Activated CD8-positive, alpha-beta T cell treated with anti-CD3 and anti-CD28 coated beads, Interleukin-2, amount 10 ng/mL, durations not matched to agents 7 days and 5 days (primary cell): ENCODE measurements at places on chromosomes 4 and X. TPM values are rescaled to one million over a fixed set of nuclear protein-coding genes. Genes with fewer than 3 reads are reported as not detected.

- H3K27ac ChIP-seq: no peak overlapping the region
- no peaks in the 10 kb centered on the region for H3K27me3 ChIP-seq
- H3K4me3 ChIP-seq: no peak overlapping the region
- H3K36me3 ChIP-seq: no peaks in the 10 kb centered on the region
- H3K4me1 ChIP-seq: no peaks in the 10 kb centered on the region
These were observed 160.8 kb downstream of the MGST2 start for GRCh38 chr4:139826426-139826825.

The IL9R gene
- 68.1 TPM for total RNA-seq

GRCh38 chrX:153495903-153496589 is 1.3 kb downstream of the BGN start:
- no peaks in the 10 kb centered on the region for H3K4me1 ChIP-seq
- no peak overlapping the region for H3K4me3 ChIP-seq
- no peak overlapping the region for H3K27ac ChIP-seq
- peaks cover 3% of the 10 kb centered on the region for H3K27me3 ChIP-seq
- no peak for DNase-seq

The NKAP gene
- 7.6 TPM for total RNA-seq

DNA sequence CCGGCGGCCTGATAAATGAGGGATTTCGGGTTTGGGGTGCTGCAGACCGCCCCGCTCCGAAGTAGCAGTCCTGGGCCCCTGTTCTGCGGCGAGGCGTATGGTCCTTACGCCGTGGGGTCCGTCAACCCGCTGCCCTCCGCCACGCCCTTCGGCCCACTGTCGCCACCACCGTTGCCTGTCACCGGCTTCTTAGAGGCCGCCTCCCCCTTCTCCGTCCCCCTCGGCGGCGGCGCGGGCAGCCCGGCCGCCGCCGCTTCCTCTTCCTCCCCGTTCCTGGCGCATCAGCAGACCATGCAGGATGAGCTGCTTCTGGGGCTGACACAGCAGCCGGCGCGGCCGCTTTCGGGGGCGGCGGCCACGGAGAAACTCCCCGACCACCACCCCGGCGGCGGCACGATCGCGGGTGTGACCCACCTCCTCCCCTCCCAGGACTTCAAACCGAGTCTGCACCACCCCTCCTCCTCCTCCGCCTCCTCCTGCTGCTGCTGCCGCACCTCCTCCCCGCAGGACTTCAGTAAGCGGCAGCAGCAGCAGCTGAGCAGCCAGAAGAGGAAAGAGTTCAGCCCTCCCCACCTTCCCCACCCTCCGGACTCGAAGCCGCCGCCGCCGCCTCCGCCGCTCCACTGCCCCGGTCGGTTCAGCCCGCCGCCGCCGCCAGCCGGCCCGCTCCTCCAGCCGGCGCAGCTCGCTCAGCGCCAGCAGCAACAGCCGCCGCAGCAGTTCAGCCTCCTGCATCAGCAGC is 549 bp downstream of the CPEB2 start:
- DNase-seq: peak; percentile 86
- H3K27me3 ChIP-seq: no peaks in the 10 kb centered on the region
- H3K27ac ChIP-seq: peak overlapping the region; percentile 96

GRCh38 chrX:6225288-6225910 is 3.3 kb downstream of the NLGN4X start:
- H3K27me3 ChIP-seq: peaks cover 27% of the 10 kb centered on the region
- H3K36me3 ChIP-seq: no peaks in the 10 kb centered on the region
- H3K4me1 ChIP-seq: no peaks in the 10 kb centered on the region
- no peak overlapping the region for H3K4me3 ChIP-seq
- no peak for DNase-seq

- H3K27ac ChIP-seq: no peak overlapping the region
- no peaks in the 10 kb centered on the region for H3K36me3 ChIP-seq
- no peak for DNase-seq
- no peak overlapping the region for H3K4me3 ChIP-seq
These were observed 791.3 kb downstream of the RAB28 start for GRCh38 chr4:12692815-12693214.

GRCh38 chr4:153943738-153944415 is 155.0 kb upstream of the SFRP2 start:
- peaks cover 38% of the 10 kb centered on the region for H3K27me3 ChIP-seq
- no peak for DNase-seq
- peaks cover 1% of the 10 kb centered on the region for H3K4me1 ChIP-seq
- no peaks in the 10 kb centered on the region for H3K36me3 ChIP-seq
- no peak overlapping the region for H3K27ac ChIP-seq

GRCh38 chr4:166426300-166426863 is 553.3 kb downstream of the TLL1 start:
- H3K4me1 ChIP-seq: no peaks in the 10 kb centered on the region
- H3K27ac ChIP-seq: no peak overlapping the region
- H3K4me3 ChIP-seq: no peak overlapping the region
- no peaks in the 10 kb centered on the region for H3K36me3 ChIP-seq

DNA sequence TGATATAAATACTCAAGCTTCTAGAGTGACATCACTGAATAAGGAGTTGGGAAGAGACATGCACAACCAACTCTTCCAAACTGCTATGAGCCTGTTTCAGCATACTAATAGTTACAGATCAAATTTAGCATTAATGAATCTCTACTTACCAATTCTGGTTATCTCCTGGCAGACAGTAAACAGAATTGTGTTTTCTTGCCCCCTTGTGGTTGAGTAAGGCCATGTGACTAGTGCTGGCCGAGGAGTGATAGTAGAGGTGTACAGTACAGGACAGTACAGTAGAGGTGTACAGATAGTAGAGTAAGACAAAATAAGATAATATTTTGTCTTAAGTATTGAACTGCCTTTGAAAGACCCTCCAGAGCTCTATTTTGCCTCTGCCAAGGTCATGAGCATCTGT is 681.4 kb downstream of the GABRG1 start:
- no peaks in the 10 kb centered on the region for H3K27me3 ChIP-seq
- H3K4me3 ChIP-seq: no peak overlapping the region
- DNase-seq: no peak
- no peak overlapping the region for H3K27ac ChIP-seq

DNA sequence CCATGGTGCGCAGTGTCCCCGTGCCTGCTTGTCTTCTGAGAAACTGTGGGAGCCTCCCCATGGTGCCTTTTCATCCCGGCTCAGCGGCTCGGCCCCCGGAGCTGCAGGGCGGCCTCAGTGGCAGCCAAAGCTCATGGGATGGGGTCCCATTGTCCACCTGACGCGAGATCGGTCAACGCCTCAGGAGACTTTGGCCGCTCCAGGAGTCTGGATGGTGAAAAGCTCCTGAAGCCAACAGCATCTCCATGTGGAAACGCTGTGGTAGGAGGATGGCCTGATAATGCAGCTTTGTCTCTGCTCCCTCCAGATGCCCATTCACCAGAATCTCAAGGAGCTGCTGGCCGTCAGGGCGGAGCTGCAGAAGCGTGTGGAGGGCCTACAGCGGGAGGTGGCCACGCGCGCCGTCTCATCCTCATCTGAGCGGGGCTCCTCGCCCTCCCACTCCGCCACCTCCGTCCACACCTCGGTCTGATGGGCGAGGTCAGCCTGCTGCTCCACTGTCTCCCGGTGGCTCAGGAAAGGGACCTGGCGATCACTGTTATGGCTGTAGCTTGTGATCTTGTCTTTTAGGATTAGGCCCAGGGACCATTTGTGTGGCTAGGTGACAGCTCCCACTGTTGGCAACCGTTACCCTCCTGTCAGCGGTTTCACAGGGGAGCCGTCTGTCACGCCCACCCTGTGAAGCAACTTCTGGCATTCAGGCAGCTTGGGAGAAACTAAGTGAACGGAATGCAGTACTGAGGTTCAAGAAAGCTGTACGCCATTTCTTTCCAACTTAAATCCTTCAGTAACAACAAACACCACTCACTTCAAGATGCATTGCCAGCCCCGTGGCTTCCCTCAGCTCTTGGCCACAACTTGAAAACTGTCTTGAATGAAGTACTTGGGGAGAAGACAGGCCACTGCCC is 69.3 kb downstream of the MTMR1 start:
- no peaks in the 10 kb centered on the region for H3K4me1 ChIP-seq
- DNase-seq: no peak
- H3K27ac ChIP-seq: no peak overlapping the region
- H3K36me3 ChIP-seq: peaks cover 7% of the 10 kb centered on the region
- no peak overlapping the region for H3K4me3 ChIP-seq

GRCh38 chrX:47247999-47248320 is 15.2 kb downstream of the USP11 start:
- H3K4me3 ChIP-seq: no peak overlapping the region
- H3K27me3 ChIP-seq: no peaks in the 10 kb centered on the region
- H3K4me1 ChIP-seq: no peaks in the 10 kb centered on the region
- DNase-seq: no peak
- H3K36me3 ChIP-seq: peaks cover 22% of the 10 kb centered on the region
- H3K27ac ChIP-seq: no peak overlapping the region

The EPGN gene
- not detected for total RNA-seq

The GRXCR1 gene
- total RNA-seq: not detected

DNA sequence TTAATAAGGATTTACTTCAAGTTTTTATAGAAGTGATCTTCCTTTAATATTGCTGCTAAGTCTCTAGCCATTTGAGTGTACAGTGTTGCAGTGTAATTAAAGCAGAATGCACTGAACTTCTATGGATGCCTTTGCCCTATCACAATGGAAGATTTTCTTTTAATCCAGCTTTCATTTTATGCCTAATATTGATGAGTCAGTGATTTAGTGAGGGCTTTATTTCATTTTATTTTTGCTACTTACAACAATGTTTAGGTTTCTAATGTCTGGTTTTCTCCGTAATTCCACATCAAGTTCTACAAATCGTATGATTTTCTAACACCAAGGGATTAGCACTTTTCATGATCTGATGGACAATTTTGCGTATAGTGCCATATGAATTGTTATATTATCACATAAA is 504.1 kb downstream of the PCDH11X start:
- no peaks in the 10 kb centered on the region for H3K27me3 ChIP-seq
- DNase-seq: no peak
- H3K4me1 ChIP-seq: no peaks in the 10 kb centered on the region
- no peak overlapping the region for H3K4me3 ChIP-seq
- no peak overlapping the region for H3K27ac ChIP-seq

The KCND1 gene
- 3.5 TPM for total RNA-seq

The LDB2 gene
- not detected for total RNA-seq

- peaks cover 1% of the 10 kb centered on the region for H3K4me1 ChIP-seq
- no peak overlapping the region for H3K4me3 ChIP-seq
- no peak overlapping the region for H3K27ac ChIP-seq
- H3K36me3 ChIP-seq: no peaks in the 10 kb centered on the region
- H3K27me3 ChIP-seq: no peaks in the 10 kb centered on the region
These were observed 24.6 kb downstream of the NYX start for GRCh38 chrX:41471786-41472185.

- no peak for DNase-seq
- H3K36me3 ChIP-seq: peaks cover 16% of the 10 kb centered on the region
- H3K4me3 ChIP-seq: no peak overlapping the region
- no peak overlapping the region for H3K27ac ChIP-seq
- no peaks in the 10 kb centered on the region for H3K27me3 ChIP-seq
These were observed 49.8 kb downstream of the MANBA start for GRCh38 chr4:102710986-102711385.

GRCh38 chr4:168197926-168198325 is 105.6 kb downstream of the ANXA10 start:
- peaks cover 8% of the 10 kb centered on the region for H3K4me1 ChIP-seq
- no peak overlapping the region for H3K4me3 ChIP-seq
- no peak overlapping the region for H3K27ac ChIP-seq
- H3K27me3 ChIP-seq: no peaks in the 10 kb centered on the region

The AVPR2 gene
- not detected for total RNA-seq

DNA sequence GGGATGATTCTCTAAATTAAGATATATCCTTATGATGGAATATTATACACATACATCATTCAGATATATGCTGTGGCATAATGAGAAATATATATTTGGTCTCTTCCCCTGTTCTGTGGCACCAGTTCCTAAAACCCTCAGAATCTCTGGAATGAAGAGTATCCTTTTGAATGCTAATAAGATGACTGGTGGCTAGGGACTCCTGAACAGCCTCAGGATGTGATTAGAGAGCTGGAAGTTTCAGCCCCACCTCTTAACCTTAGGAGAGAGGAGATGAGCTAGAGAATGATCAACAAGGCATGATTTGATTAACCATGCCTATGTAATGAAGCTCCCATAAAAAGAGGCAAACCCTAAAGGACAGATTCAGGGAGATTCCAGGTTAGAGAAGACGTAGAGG is 632.0 kb downstream of the IQCM start:
- no peaks in the 10 kb centered on the region for H3K36me3 ChIP-seq
- H3K27me3 ChIP-seq: no peaks in the 10 kb centered on the region
- no peaks in the 10 kb centered on the region for H3K4me1 ChIP-seq

GRCh38 chrX:134246282-134246681 is 9.3 kb downstream of the CCDC160 start:
- DNase-seq: no peak
- peaks cover 2% of the 10 kb centered on the region for H3K27me3 ChIP-seq
- H3K36me3 ChIP-seq: no peaks in the 10 kb centered on the region

- peaks cover 3% of the 10 kb centered on the region for H3K27me3 ChIP-seq
- H3K4me3 ChIP-seq: no peak overlapping the region
- no peak overlapping the region for H3K27ac ChIP-seq
- no peaks in the 10 kb centered on the region for H3K4me1 ChIP-seq
These were observed 247.2 kb downstream of the HNRNPD start for GRCh38 chr4:82126512-82127040.

The CCDC120 gene
- 5.0 TPM for total RNA-seq

DNA sequence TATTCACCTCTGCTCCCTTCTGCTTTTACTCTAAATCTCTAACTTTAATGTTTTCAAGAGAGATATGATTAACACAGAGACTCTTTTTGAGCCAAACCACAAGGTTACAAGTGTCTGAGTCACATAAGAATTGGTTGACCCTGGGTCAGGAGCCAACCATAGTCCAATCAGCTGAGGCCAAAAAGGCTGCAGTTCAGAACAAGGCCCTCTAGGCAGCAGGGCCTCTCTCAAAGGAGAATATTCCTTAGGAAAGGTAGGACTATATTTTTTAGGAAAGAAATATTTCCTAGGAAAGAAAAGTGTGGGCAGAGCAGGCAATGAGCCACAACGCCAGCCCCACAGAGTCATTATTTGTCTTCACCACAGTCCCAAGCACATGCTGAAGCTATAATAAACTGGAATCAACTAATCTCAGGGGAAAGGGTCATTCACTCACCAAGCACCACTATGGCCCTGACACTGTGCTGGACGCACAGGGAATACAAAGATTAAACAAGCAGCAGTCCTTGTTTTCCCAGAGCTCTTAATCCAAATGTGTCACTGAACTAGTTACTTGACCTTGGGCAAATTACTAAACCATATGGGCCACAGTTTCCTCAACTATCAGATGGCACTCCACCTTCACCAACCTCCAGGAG is 2.2 kb downstream of the ATP8A1 start:
- H3K4me1 ChIP-seq: peaks cover 38% of the 10 kb centered on the region
- peaks cover 2% of the 10 kb centered on the region for H3K27me3 ChIP-seq
- H3K36me3 ChIP-seq: peaks cover 51% of the 10 kb centered on the region
- H3K27ac ChIP-seq: peak overlapping the region; percentile 97

- DNase-seq: no peak
- no peak overlapping the region for H3K4me3 ChIP-seq
- H3K27ac ChIP-seq: no peak overlapping the region
- H3K36me3 ChIP-seq: no peaks in the 10 kb centered on the region
These were observed 458.9 kb upstream of the FSTL5 start for GRCh38 chr4:162622664-162623063.
